ENCODE measurements at places on chromosomes 16 and 17.
A peak's percentile ranks its signal among the peaks of the same experiment; 100 is the strongest.

- DNase-seq: no peak
Observed at GRCh38 chr16:73068541-73069401, 20.8 kb upstream of the ZFHX3 start.

- DNase-seq: no peak
Observed at GRCh38 chr17:79983456-79983855, 52.2 kb downstream of the TBC1D16 start.

DNA sequence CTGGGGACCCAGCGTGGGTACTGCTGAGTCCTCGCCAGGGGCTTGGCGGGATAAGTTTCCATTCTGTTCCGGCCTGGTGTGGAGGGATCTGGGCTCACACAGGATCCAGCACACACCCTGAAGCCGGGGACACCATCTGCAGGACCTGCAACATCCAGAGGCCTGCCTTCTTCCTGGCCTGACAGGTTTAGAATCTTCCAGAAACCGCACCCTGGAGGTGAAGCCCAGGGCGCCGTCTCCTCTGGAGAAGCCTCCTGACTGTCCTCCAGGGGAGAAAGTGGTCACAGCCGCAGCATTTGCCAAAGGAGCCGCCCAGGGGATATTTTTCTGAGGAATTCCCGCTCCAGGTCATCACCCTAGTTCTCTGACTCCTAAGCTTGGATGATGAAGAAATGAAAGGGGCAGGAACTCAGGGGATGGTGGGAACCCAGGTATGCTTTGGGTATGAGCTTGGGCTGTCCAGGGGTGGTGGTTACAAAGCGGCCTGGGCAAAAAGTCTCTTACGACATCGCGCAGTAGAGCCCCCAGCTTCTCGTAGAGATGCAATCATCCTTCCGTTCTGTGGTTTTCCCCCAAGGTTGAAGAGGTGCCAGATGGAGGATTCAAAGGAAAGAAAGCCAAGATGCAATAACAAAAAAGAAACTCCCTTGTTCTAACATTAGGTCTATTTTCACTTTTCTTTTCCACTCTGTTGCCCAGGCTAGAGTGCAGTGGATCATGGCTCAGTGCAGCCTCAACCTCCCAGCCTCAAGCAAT is 9.1 kb upstream of the CRISPLD2 start:
- no peak for DNase-seq

DNA sequence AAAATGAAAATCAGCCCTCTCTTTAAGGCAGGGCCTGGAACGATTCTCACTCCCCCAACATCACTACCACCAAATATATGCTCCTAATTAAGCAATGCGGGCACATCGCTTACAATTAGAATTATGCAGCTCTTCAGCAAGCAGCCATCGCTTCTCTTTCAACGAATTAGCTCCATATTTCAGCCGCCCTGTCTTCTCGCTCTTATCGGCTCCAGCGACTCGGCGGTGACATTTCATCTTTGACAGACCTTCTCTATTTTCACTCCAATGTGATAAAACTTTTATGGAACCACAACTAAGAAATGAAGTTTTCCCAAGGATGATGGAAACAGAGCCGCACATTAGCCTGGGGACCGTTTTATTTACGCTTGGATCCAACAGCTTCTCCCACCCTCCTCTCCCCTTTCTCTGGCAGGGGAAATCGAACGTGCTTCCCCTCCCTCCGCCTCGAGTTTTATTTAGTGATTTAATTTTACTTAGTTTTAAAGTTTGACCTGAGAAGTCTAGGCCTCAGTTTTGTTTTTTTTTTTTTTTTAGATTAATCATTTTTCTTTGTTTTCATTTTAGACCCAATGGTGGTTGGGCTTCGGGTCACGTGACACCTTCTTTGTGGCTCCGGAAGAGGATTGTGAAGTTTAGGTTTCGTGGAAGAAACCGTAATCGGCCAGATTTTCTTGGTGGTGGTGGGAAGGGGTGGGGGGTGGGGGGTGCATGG is 3.1 kb upstream of the HOXB2 start:
- DNase-seq: peak; percentile 54

DNA sequence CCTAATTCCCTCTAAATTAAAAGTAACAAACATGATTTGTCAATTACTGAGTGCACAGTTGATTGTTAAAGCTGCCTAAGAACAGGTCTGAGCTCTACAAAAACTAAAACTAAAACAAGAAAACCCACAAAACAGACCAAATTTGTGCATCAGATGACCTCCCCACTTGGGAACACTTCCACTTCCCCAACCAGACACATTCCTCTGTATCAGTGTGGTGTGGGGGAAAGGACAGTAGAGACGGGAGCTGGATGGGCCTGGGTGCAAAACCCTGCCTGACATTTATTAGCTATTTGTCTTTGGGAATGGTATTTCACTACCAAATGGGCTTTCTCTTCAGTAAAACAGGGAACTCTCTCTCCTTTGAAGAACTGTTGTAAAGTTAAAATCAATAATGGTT is 29.8 kb downstream of the STAT3 start:
- no peak for DNase-seq

GRCh38 chr16:69345923-69346322 is 5.7 kb downstream of the TMED6 start:
- no peak for DNase-seq

All from activated naive CD4-positive, alpha-beta T cell treated with anti-CD3 and anti-CD28 coated beads, Interleukin-2, amount 50 U/mL, for 16 hours (primary cell).